Hindlimb muscle (tissue), 1 donor: ENCODE measurements at places on chromosomes 7 and 10.

- no peak for DNase-seq
Observed at GRCh38 chr7:132619967-132620366, 43.7 kb upstream of the PLXNA4 start.

GRCh38 chr7:131909151-131909768 lies 352.8 kb upstream of the PODXL start:
- DNase-seq: no peak

DNA sequence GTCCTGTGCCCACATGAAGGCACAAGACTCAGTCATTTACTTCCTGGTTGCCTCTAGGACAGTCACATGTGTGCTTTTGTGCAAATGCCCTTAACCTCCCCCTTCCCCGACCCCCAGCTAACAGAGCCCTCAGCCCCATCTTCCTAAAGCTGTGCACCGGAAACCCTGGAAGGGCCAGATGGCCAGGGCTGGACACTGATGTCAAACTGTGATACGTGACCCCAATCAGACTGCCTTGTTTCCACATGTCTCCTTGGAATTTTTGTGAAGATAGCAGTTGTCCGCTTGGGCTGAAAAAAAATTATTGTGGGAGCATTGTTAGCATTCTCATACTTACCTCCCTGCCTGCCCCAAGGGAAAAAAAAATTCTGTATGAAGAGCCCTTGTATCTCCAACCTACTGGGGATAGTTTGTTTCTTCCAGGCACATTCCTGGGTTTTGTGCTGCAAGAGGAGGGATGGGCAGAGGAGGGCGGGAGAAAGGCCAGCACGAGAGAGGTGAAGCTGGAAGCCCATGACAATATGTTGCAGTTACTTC lies 17.0 kb upstream of the ADAM12 start:
- DNase-seq: no peak

- DNase-seq: no peak
Observed at GRCh38 chr7:43659549-43659896, 69.8 kb downstream of the COA1 start.

DNA sequence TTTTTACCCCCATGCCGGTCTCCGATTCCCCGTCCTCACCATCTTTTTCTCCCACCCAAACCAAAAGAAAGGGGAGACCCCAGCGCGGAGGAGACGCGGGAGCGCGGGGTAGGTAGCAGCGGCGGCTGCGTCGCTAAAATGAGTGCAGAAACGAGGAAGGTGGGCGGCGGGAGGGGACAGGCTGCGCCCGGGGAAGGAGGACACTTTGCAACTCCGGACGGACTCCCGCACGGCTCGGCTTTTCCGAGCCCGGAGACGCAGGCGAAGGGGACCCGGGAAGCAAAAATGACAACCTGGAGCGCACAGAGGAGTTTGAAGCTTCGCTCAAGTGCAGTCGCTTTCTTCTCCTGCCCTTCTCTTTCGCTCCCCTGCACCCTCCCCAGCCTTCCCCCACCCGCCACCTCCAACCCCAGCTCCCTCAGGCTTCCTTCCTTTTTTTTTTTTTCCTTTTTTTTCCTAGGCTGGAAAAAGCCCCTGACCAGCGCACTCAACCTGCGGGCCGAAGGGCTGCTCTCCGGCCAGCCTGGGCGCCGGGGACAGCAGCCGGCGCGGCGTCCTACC lies 453 bp downstream of the SFMBT2 start:
- no peak for DNase-seq

DNA sequence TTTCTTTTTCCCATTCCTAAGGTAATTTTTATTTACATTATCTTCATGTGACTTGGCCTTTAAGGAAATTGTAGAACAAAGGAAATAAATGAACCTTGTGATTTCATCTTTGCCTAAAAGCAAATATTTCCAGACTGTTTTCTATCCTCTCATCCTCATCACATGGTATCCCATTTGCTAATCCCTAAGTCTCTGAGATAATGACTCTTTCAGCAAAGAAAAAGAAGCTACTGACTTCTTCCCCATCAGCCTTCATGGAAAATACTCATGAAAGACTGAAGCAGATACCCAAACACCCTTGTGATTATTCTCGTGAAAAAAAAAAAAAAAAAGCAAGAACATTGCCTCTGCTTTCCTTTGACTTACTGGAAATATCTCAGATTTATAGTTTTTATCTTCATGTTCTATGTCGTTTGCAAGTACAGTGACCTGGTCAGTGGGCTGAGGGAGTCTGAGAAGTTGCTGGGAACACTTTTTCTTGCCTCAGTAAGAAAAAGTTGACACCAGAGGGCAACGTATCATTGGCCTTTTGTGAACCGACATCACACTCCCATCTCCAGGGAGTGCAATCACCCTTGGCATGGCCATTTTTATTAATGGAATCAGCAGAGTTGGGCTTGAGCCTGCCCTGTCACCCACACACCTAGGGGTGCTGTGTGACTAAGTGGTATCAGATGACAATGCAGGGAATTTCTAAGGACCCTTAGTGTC lies 246.0 kb upstream of the KMT2E start:
- DNase-seq: no peak

- DNase-seq: no peak
Observed at GRCh38 chr7:128202287-128202957, 38.7 kb upstream of the LEP start.

- DNase-seq: peak; percentile 55
Observed at GRCh38 chr7:25391295-25391861, 163.1 kb upstream of the NPVF start.

DNA sequence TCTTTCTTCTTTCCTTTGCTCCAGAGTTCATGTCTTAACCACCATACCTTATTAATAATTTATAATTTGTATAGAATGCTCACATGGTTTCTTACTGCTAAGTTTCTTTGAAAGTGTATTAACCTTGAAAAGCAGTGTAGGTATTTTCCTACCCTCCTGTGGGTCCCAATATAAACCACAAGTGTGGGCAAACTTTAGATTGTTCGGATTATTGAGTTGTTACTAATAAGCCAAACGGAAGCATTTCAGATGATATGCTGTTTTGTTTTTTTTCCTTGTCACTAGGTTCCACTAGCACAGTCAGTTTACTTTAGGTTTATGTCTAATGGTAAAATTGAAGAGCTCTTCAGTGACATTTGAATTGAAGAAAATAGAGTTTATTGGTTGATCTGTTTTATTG lies 10.2 kb downstream of the SSBP1 start:
- no peak for DNase-seq

- no peak for DNase-seq
Observed at GRCh38 chr10:4131407-4132215, 346.6 kb upstream of the KLF6 start.

GRCh38 chr10:67884842-67885670 lies 600 bp downstream of the SIRT1 start:
- peak; percentile 83 for DNase-seq

DNA sequence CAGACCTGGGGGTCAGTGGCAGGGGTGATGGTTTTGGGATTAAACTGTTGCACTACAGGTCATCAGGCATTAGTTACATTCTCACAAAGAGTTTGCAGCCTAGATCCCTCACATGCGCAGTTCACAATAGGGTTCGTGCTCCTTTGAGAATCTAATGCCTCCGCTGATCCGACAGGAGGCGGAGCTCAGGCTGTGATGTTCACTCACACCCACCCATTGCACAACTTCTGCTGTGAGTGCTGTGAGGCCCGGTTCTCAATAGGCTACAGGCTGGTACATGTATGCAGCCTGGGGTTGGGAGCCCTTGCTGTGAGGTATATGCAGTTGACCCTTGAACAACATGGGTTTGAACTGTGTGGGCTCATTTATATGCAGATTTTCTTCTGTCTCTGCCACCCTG lies 416.4 kb downstream of the GFRA1 start:
- DNase-seq: no peak

DNA sequence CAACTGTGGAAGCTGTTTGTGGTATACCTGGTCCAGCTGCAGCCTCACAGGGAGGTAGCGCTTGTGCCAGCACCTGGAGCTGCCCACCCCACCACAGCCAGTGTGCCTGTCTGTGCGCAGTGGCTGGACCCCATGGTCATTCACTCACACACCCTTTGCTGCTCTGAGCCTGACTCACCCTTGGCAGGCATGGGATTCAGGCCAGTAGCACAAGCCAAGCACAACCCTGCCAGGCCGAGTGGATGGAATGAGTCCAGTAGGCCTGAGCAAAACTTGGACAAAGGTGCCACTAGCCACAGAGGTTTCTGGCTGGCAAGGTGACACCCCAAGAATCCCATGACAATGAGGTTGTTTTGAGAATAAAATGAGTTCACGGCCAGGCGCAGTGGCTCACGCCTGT lies 19.0 kb downstream of the RBM48 start:
- no peak for DNase-seq

DNA sequence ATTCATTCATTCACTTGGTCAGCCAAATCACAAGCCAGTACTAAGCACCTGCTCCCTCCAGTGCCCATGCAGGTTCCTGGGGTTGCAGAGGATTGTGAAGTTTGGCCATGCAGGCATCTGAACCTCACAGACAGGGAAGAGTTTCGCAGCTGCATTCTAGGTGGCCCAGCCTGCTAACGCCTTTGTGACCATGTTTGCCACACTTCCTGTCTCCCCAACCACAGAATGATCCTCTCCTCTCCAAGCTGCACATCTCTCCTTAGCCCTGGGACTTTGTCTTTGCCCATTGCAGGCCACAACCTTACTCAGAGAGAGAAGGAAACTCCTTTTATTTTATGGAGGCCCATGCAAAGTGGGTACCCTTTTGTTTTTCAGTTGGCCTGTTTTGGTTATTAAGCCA lies 31.8 kb downstream of the EPDR1 start:
- no peak for DNase-seq

DNA sequence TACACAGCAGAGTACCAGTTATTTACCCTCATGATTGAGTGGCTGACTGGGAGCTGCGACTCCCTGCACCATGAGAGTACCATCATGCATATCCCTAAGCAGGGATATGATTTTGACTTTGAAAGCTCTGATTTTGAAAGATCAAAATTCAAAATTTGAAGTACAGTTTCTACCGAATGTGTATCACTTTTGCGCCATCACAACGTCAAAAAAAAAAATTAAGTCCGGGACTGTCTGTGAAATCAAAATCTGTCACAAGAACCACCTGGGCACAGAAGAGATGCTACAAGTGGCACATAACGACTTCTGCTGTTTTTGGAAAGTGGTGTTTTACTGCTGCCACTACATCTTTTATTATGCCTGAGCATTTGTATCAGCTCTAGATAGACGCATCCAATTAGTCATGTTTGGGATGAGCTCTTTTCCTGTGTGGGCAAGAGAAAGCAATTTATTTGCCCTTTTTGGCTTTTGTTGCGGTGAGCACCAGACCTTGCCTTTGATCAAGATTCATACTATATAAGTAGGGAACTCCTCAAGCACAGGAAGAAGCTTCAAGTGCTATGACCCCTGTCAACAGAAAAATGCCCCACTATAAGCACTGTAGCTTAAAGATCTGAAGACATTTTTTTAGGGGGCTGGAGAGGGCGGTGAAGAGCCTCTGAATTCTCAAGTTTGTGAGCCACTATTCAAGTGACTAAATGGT lies 10.7 kb downstream of the MTPN start:
- no peak for DNase-seq

- no peak for DNase-seq
Observed at GRCh38 chr7:155258226-155258560, 39.5 kb upstream of the INSIG1 start.

GRCh38 chr10:63819753-63820329 lies 298.6 kb downstream of the REEP3 start:
- peak; percentile 61 for DNase-seq

- DNase-seq: no peak
Observed at GRCh38 chr7:127903892-127904669, 127.2 kb downstream of the LRRC4 start.

- no peak for DNase-seq
Observed at GRCh38 chr10:57943701-57944100, 324.0 kb downstream of the IPMK start.

GRCh38 chr10:83909001-83909400 lies 230.3 kb upstream of the GHITM start:
- no peak for DNase-seq

DNA sequence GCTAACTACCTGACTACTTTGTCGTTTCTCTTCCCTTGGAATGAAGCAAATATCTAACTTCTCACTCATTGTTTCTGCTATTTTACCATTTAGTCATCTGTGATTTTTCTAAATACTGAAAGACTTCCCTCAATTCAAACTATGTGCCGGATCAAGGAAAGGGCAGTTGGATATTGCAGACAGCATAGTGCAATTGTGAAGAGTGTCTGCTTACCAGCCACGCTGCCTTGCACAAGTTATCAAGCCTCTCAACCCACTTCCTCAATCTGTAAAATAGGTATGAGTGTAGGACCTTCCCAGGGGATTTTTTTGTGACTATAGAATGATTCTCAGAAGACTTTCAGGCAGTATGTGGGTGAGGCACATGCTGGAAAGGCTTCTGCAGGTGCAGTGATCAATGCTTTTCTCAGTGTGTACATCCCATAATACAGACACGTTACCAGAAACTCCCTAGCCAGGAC lies 54.3 kb downstream of the EGFR start:
- DNase-seq: no peak

GRCh38 chr7:112334366-112334765 lies 115.9 kb upstream of the IFRD1 start:
- no peak for DNase-seq

GRCh38 chr10:14329746-14330173 lies 964 bp downstream of the FRMD4A start:
- DNase-seq: no peak

DNA sequence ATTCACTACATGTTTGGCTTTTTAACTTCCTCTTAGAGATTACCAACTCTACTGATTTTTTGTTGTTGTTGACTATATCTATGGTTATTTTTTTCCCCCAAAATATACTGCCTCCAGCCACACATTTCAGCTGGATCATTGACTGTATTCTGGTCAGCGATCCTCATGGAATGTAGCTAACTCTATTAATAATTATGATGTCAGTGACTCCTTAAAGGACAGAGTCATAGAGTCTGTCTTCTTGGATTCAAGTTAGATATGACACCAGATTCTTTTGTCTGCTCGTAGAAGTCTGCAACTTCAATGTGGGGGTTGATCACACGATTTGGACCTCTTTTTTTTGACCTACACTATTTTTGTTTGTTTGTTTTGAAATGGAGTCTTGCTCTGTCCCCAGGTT lies 33.2 kb downstream of the UBN2 start:
- DNase-seq: no peak

GRCh38 chr10:78357141-78358063 lies 323.7 kb downstream of the RPS24 start:
- no peak for DNase-seq

DNA sequence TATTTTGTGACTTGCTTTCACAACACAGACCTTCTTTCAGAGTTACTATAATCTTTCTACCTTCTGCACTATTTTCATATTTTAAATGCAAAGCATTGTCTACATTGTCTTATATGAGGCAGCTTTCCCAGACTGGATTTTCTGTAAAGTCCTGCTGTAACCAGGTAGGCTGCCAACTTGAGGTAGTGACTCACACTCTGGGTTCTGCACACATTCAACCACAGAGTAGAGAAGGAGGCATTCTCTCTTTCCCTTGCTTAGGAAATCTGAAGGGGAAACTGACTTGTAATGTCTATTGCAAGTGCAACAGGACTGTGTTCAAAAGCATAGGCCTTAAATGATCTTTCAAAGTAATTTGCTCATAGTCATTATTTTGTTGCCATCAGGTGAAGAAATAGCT lies 461.4 kb downstream of the GRM8 start:
- no peak for DNase-seq

- DNase-seq: no peak
Observed at GRCh38 chr10:112250555-112250954, 32.6 kb upstream of the TECTB start.

- no peak for DNase-seq
Observed at GRCh38 chr7:69577221-69577620, 21.1 kb upstream of the AUTS2 start.
